ENCODE measurements at places on chromosomes 5 and 9. TPM values are rescaled to one million over a fixed set of nuclear protein-coding genes. Genes with fewer than 3 reads are reported as not detected.

- no peak for DNase-seq
These were observed 440.0 kb upstream of the WWC1 start for GRCh38 chr5:167851416-167851815.

GRCh38 chr9:121784731-121785411, 133.4 kb downstream of the DAB2IP start:
- DNase-seq: peak; percentile 66

DNA sequence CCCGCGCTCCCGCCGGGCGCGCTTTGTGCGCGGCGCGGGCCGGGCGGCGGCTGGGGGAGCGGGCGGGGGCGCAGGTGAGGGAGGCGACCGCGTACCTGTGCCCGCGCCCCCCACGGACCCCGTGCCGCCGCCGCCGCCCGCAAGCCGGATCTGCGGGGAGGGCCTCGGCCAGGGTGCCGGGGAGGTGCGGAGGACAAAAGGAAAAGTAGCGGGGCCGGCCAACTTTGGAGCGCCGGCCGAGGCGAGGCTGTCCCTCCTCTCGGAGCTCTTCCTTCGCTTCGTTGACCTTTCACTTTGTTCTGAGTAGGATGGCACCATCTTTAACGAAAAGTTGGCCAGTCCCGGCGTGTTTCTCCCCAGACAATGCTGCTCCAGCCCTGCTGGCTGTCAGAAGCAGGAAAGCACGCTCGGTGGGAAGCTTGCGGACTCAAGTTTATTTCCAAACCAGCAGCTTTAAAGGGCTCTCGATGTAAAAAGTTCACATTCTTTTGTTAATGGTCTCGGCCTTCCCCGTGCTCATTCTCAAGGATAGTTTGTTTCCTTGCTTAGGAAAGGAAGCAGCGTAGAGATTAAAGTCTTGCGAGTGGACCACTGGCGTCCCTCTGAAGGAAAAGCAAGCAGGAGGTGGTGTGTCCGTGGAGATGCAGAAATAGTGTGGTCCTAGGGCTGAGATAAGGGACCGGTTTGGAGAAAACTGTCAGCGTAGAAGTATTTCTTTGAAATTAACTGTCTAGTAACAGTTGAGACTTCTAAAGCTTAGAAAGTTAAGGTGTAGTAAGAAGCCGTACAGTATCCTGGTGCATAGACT, 639 bp downstream of the EHMT1 start:
- DNase-seq: peak; percentile 62

DNA sequence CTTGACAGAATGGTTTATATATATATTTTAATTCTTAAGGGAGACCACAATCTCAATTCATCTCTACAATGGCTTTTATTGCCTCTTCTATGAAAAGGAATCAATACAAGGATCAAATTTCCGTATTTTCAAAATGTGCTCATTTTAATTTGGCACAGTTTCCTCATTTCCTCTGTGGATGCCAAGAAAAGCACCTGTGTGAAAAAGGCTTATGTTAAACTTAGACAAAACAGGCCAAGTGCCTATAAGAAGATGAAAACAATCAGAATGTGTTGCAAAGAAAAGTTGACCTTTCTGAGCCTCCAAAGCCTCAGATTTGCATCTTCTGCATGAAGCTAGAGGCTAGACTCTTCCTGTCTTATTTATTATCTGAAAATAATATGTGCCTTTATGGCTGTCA, 173.7 kb upstream of the SLC12A2 start:
- no peak for DNase-seq

DNA sequence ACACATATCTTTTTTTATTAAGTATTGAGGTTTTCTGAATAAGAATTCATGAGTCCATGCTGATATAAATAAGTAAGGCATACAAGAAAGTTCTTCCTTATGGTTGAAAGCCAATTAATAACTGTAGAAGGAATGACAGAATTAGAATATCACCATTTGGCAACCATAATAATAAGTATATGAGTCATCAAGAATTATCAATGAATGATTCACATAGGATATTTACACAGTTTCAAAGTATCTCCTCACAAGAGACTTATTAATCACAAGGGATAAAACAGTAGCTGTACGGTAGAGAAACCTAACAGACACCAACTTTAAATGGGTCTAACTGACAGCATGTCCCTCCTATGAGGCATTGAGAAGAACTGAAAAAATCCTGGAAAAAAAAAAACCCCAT, 161.6 kb downstream of the NR3C1 start:
- DNase-seq: no peak

The UNC5A gene
- 1.5 TPM for total RNA-seq

GRCh38 chr9:127931092-127931881, 710 bp upstream of the PIP5KL1 start:
- no peak for DNase-seq

The SPARC gene
- 637 TPM for total RNA-seq

The PCDHA9 gene
- 0.85 TPM for total RNA-seq

GRCh38 chr5:123800640-123801039, 288.7 kb downstream of the CSNK1G3 start:
- DNase-seq: no peak

GRCh38 chr5:26666371-26666770, 372.0 kb downstream of the CDH9 start:
- no peak for DNase-seq

The PCDHB11 gene
- 4.3 TPM for total RNA-seq

- DNase-seq: peak; percentile 82
These were observed 3.2 kb upstream of the NRARP start for GRCh38 chr9:137305060-137305797.

The NME5 gene
- total RNA-seq: 20.6 TPM

DNA sequence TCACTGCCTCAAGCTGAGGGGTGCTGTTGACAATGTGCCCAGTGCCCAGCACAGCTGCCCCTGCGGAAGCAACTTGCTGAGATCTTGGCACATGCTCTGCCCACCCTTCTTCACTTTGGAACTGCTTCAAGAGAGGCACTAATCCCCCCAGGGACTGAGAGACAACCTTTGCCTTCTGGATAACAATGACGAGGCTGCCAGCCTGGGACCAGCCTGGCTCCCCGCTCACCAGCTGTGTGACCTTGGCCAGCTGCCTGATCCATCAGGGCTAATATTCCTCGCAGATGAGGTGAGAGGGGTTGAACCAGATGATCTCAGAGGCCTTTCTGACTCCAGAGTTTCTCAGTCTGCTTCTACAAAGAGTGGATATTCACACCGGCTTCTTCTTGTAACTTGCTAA, 81.0 kb downstream of the SHB start:
- DNase-seq: no peak

The KIAA0825 gene
- 5.4 TPM for total RNA-seq

GRCh38 chr9:100670719-100671118, 92.8 kb downstream of the CAVIN4 start:
- DNase-seq: peak; percentile 45

The PKN3 gene
- total RNA-seq: 14.7 TPM

The EXOSC2 gene
- total RNA-seq: 26.4 TPM

DNA sequence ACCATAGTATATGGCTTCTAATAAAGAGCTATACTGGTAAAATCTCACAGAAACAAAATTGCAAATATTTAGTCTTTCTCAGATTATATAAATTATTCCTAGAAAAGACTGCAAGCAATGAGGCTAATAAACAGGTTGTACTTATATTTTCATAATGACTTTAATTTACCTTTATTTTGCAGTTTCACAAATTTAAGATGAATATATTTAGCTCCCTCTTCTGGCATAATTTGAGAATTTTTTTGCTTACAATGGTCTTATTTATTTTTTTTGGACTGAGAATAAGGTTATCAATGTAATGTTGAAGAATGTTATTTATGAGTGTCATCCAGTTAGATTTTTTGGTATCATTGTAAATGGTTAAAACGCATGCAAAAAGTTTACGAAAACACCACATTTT, 56.7 kb downstream of the PIK3R1 start:
- DNase-seq: no peak

The HNRNPH1 gene
- 564 TPM for total RNA-seq

- DNase-seq: no peak
These were observed 169.2 kb downstream of the SLIT3 start for GRCh38 chr5:169131616-169132301.

DNA sequence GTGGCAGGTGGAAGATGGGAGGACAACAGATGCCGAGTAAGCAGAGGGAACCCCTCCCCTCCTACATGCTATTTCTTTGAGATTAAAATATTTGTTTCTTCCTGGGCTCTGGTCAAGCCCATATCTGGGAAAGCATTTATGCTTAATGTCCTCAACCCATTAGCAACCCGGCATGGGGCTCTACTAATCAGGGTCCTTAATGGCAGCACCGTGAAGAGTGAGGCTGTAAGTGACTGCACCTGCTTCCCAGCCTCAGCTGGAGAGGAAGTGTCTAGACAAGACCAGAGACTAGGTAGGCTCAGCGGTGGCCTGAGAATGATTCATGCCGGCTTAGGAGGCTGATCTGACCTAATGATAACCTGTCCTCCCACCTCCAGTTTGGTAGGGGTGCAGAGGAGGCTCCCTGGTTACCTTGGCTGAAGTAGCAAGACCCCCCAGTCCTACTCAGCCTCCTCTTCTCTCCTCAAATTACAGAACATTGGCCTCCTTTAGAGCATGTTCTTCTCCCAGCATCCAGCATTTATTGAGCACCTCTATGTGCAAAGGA, 61.3 kb upstream of the HSPA9 start:
- no peak for DNase-seq

The PCDHA10 gene
- total RNA-seq: 7.6 TPM

- no peak for DNase-seq
These were observed 10.2 kb downstream of the PAM start for GRCh38 chr5:102765350-102765749.

The SLCO6A1 gene
- total RNA-seq: not detected

GRCh38 chr5:56099346-56099745, 104.6 kb upstream of the IL6ST start:
- peak; percentile 52 for DNase-seq

- no peak for DNase-seq
These were observed 1.5 kb upstream of the IRX2 start for GRCh38 chr5:2752821-2753439.

DNA sequence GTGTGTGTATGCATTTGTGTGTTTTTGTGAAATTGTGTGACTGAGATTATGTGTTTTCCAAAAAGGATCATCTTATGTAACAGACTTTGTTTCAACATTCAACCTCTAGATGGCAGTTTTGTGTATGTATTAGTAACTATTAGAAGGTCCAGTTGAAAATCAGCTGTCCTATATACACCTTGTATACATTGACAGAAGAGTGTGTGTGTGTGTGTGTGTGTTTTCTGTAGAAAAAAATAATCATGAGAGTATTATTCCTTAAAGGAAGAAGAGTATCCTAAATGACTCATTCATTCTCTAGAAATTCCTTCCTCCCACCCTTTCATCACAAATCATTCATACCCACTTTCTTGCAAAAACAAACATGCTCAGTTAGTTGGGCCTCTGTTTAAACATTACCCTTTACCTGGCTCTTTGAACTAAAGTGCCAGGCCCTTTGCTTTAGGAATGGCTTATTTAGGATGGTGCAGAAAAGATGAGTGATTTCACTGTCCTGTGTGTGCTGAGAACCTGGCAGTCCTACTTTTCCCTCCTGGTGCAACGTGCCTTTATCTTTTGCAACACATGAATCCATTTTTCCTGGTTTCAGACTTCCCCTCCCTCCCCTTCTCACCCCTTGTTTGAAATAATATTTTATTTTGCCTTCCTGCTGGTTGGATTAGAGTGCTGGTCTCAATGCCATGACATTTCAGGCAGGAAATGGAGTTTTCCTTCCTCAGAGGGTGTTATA, 152.2 kb downstream of the ARHGAP26 start:
- peak; percentile 52 for DNase-seq

The SLC27A6 gene
- not detected for total RNA-seq

DNA sequence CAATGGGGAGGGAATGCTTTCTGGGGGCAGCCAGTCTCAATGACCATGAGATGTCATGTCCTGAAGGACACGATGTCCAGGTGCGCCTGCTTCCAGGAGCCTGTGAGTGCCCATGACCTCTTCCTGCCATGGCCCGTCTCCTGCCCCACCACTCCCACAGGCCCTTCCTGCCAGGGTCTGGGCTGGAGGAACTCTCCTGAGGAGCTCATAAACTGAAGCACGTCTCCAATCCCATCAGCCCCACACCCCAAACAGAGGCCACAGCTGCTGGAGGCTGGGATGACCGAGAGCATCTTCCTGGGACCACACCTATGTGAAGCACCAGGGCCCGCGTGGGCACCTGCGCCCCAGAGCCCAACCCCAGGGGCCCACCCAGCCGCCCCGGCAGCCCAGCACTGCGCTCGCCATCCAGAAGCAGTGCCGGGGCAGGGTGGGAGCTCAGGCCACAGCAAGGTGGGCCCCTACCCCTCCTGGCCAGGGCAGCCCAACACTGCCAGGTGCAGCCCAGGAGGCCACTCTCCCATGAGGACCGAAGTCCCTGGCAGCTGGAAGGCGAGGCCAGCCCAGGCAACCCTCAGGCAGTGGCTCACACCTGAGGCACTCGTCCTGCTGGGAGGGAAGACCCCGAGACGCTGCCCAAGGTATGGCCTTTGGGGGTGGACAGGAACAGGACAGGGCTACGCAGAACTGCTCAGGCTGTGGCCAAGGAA, 53.9 kb upstream of the UBAC1 start:
- no peak for DNase-seq

DNA sequence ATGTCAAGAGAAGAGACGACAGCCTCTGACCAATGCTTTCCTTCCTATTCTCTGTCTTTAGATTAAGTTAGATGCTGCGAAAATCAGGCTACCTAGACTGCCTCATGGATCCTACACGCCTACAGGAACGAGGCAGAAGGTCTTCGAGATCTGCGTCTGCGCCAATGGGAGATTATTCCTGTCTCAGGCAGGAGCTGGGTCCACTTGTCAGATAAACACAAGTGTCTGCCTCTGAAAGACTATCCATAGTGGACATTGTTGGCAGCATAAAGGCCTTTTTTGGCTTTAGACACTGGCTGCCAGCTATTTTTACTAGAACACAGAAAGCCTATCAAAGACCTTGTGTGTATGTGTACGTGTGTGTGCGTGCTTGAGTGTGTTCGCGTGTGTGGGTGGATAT, 90.9 kb upstream of the PPP1R2B start:
- DNase-seq: no peak

DNA sequence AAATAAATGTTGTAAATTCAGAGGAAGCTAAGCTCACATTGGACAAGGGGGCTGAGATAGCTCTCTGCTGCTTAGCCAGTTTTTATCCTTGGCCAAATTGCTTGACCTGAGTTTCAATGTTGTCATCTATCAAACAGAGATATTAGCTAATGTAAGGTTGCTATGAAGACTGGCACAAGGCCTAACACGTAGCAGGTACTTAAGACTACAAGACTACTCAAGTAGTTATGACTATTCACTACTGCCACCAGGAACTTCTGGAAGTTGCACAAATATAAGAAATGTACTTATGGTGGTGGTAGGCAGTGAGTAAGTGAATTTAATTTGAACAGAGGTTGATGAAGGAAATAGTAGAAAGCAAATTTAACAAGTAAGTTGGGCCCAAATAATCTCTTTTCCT, 17.4 kb upstream of the FYB1 start:
- DNase-seq: no peak

Data from kidney (tissue), 22 donors.